Left renal cortex interstitium (tissue), 4 donors: ENCODE measurements at places on chromosomes 12 and 14.

DNA sequence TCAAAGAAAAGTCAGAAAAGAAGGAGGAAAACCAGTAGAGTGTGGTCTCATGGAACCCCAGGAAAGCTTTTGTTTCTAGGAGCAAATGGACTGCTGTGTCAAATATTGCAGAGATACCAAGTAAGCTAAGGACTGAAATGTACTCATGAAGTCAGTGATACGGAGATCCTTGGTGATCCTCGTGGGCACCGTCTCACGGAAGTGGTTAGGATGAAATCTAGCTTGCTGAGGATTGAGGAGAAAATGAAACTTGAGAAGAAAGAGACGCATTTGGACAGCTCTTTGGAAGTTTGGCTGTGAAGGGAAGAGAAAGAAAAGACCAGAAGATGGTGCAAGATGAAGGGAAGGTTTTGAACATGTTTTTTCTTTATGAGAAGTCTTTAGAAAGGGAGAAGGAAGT, 104.0 kb upstream of the CCND2 start:
- no peak for DNase-seq

- DNase-seq, result no peak
Observed at GRCh38 chr14:94751956-94752355, 18.0 kb downstream of the GSC start.

DNA sequence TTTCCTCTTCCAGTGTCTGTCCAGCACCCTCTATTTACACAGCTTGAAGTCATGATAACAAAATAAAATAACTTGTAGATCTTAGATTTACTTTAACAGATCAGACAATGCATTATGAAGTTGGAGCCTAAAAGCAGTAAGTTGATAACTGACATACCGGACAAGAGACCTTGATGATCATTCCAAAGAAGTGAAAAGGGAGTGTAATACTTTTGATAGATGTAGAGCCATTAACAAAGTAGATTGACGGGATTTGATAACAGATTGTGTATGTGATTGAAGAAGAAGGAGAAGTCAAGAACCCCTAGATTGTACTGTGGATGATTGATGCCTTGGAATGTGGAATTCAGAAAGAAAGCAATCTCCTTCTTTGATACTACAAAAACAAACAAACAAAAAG, 403.8 kb upstream of the MGAT4C start:
- DNase-seq, result no peak

GRCh38 chr12:91289906-91290305, 107.3 kb upstream of the DCN start:
- no peak for DNase-seq

DNA sequence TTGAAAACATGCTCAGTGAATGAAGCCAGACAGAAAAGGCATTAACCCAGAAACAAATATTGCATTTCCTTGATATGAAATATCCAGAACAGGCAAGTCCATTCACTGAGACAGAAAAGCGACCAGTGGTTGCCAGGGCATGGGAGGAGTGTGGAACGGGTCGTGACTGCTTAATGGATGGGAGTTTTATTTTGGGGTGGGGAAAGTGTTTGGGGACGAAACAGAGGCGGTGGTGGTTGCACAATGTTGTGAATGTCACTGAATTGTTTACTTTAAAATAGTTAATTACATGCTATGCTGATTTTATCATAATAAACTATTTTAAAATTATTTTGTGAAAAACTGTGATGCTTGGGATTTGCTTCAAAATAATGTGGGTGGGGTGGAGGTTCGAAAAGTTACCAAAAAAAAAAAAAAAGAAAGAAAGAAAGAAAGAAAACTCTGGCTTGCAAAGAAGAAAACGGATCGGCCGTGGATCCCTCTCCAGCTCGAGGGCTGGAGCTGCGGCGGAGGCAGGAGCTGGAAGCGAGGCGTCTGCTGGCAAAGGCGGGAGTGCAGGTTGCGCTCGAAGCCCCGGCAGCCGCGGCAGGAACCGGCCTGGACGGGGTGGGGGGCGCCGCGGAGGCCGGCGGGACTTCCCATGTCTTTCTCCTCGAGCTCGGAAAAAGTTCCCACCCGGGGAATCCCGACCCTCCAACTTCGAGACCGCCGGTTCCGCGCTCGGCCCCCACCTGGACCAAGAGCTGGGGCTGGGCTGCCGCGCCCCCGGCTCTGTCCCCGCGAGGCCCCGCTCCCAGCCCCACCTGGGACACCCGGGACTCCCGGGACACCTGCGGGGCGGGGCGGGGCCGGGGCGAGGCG, 524 bp upstream of the P2RX2 start:
- no peak for DNase-seq

DNA sequence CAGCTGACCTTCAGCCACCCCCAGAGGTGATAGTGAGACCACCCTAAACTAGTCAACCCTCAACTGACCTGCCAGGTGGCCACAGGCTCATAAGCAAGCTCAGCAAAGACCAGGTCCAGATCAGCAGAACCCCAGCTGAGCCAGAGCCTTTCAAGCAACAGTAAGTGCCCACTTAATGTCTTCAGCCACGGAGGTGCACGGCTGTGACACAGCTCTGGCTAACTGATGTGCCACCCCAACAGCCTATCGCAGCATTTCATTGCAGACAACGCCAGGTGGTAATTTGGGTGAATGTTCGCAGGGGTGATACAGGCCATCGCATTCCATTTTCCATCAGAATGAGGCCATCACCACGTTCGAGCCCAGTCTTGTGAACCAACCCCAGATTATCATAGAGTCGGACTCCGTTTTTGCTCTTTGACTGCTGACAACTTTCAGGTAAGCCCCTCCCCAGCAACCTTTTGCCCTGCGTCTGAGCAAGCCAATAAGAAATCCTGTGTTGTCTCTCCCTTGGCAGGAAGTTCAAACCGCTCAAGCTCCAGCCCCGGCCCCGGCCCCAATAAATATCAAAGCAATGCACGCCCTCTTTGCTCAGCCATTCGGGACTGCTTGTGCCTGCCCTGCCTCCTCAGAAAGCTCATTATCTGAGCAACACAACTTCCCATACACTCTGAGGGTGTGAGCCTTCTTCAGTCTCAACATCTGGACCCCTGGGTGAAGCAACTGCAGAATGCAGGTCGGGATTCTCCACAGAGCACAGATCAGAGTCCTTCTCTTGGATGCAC, 44.4 kb downstream of the JAG2 start:
- no peak for DNase-seq

- DNase-seq, result no peak
Observed at GRCh38 chr14:22466491-22466890, 122.5 kb downstream of the DAD1 start.

- DNase-seq, result no peak
Observed at GRCh38 chr12:130498589-130499385, 161.1 kb downstream of the PIWIL1 start.

DNA sequence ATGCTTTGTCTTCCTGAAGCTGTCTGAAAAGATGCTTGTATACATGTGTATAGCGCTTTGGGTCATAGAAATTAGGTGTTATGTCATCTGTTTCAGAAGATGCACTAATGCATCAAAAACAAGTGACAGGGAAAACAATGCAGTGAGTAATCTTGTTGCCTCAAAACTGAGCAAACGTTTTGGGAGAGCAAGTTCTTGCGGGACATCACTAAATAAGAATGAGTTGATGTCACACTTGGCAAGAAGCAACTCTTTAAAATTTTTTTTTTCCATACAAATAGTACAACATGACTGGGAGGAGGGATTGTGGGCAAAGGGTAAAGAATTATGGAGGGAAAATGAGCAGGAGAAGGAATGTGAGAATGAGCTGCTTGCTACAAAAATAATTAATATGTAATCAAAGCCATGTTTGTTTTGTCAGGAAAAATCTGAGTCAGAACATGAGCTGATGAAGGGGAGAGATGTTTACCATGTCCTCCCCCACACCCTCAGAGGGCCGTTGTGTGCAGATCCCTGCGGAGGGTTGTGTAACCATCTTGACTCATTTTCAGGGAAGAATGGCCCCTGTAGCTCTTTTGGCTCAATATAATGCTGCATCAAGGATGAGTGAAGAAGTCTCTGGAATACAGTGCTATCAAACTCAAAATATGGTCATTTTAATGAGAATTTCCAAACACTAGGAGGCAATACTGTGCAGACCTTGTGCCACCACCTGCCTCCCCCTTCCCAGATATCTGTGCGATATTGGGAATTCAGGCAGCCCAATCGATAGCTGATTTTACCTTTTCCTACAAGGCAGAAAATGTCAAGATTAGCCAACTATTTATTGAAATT, 41.4 kb downstream of the BORCS5 start:
- no peak for DNase-seq

- no peak for DNase-seq
Observed at GRCh38 chr12:117466677-117467362, 105.4 kb upstream of the NOS1 start.

- no peak for DNase-seq
Observed at GRCh38 chr12:53643232-53643979, 17.2 kb upstream of the ATF7 start.

DNA sequence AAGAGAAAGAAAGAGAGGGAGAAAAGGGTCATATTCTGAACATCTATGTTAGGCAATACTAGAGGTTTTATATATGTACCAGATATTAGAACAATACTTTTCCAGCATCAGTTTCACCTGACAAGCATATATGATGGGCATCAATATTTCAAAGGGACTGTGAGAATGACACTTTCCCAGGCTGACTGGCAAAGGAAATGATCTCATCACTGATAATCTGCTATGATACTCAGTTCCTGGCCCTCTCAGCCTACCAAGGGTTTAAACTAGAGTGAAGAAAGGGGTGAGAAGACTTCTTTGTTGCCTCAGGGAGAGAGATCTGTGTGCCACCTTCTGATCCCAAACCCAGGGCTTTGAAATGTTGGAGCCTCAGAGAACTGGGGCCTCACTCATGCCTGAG, 183.5 kb downstream of the TTC8 start:
- DNase-seq, result no peak

GRCh38 chr14:68307790-68308168, 485.1 kb downstream of the ZFP36L1 start:
- no peak for DNase-seq

DNA sequence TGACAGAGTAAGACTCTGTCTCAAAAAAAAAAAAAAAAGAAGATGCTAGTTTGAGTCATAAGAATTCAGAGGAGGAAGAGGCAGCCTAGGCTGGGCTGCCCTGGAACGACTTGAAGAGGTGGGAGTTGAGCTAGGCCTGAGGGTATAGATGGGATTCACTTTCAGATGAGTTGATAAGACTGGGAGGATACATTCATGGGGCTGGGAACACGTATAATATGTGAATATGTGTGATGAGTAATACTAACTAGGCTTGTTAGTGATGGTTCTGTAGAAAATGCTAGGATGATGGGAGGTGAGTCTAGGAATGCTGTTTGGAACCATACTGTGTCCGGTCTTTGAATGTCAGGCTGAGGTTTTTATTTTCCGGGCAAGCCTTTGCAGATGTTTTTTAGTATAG, 9.0 kb downstream of the PLEKHA5 start:
- no peak for DNase-seq

GRCh38 chr12:42932936-42933335, 343.4 kb upstream of the PRICKLE1 start:
- DNase-seq, result no peak

DNA sequence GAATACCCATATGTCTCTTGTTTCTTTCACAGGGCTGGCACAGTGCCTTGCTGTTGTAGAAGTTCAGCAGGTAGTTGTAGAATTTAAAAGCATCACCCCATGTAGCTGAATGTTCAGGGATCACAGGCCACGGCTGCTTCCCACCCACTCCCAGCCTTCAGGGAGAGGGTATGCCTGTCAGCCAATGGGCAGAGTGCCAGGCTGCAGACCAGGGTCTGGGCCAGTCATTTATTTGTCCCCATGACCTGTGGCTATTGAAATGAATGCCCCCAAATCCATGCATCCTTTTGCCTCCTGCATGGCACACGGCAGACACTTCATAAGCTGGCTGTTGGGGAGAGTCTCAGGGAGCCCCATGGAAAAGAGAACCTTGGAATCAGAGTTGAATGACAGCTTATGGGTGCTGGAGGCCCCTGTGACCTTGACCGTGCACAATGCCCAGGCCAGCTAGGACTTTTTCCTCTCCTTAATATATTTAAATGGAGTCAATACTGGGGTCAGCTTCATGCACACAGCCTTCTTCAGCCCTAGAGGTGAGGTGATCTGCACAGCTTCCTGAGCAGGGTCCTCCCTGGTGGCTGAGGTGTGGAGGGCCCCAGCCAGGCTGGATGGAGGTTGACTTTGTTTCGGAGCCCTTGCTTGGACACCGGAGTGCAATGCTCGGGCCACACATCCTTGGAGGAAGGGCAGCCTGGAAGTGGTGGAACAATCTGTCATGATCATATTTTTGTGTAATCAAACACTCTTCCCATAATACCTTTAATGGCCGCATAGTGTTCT, 45.3 kb downstream of the PRMT8 start:
- DNase-seq, result no peak

DNA sequence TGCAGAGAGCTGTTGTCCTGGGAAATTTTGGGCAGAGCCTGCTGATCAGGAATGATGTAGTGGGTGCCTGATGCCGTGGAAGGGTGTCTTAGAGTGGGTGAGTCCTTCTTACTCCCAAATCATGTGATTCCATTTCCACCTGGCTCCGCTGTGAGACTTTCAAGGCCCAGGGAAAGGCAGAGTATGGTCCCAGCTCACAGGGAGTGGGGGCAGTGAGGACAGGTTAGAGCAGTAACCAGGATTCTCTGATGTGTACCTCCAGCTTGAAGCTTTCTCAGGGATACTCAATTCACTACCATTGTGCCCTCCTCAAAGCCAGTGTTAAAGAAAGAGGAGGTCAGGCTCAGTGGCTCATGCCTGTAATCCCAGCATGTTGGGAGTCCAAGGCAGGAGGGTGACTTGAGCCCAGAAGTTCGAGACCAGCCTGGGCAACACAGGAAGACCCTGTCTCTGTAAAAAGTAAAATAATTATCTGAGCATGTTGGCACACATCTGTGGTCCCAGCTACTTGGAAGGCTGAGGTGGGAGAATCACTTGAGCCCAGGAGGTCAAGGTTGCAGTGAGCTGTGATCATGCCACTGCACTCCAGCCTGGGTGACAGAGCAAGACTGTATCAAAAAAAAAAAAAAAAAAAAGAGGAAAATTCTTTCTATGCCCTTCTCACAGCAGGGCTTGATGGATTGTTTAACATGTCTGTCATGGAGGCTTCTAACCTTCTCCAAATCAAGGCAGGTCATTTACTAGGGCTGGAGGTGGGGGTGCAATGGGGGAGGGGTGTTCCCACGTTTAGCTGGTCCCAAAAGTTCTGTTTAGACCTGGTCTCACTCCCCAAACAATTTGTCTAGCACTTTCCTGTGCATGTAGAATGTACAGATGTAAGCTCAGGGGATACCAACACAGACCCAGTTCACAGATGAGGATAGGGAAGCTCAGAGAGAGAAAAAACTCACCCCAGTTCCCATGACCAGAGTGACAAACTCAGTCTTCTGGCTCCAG, 12.5 kb upstream of the IQSEC3 start:
- no peak for DNase-seq
